KG1 (cell line): ENCODE measurements at places on chromosomes 1 and 21.

DNA sequence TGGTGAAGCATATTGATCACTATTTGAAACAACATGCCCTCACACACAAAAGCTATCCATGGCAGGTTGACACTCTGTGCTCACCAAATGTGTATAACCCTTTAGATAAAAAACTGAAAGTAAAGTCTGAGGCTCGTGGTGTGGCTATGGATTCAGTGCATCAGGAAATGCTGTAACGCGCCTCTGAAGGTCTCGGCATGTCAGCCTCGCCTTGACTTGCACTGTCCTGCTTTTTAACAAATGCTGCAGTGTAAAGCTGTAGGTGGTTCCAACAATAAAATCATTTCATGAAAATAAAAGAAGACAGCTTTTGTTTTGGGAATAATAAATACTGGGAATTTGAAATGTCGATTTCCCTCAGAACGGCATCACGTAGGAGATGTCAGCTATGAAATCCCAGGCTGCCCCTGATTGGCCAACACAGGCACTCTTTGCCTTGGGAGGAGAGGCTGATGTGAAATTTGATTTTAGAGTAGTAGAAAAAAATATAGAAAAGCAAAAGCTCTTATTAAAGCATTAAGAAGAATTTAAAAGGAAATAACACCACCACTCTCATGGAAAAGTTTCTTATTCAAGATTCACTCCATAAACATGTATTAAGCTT is 168.2 kb downstream of the DSCAM start:
- no peak for DNase-seq

- no peak for DNase-seq
These were observed 25.9 kb downstream of the GIPC2 start for GRCh38 chr1:78071696-78072095.

- no peak for DNase-seq
These were observed 76.1 kb upstream of the SIPA1L2 start for GRCh38 chr1:232705815-232706575.

DNA sequence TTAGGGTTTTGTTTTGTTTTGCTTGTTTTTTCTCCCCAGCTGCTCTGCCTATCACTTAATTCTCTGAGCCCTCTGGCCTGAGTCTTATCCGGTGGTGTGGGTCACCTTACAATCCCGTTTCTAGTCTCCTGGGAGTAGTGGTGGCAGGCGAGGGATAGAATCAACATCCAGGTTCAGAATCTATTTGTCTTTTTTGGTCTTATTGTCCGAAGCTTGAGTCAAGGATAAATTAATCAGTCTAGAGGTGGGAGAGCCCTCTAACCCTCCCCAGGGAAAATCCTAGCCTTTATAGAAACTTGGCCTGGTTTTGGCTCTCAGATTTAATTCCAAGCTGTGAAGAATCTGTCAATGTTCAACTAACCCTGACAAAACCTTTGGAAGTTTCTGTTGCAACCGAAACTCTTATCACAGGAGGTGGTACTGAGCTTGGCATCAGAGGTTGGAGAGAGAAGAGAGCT is 246.3 kb downstream of the FGGY start:
- no peak for DNase-seq

DNA sequence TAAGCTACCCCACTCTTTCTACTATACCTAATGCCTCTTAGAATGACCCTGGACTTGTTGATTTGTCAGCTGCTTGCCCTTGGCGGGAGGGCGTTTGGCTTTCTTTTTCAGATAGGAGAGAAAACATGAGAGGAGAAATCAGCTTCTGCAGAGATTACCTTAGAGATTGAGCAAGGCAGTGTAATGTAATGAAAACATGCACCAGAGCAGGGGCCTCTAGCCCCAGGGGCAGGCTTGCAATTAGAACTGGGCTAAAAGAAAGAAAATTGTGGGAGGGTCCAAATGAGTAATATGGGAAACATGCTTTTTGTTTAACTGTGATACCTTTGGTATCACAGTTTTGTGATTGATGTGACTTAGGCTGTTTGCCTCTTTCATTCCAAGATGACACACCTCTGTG is 89.7 kb downstream of the PBX1 start:
- DNase-seq = no peak

DNA sequence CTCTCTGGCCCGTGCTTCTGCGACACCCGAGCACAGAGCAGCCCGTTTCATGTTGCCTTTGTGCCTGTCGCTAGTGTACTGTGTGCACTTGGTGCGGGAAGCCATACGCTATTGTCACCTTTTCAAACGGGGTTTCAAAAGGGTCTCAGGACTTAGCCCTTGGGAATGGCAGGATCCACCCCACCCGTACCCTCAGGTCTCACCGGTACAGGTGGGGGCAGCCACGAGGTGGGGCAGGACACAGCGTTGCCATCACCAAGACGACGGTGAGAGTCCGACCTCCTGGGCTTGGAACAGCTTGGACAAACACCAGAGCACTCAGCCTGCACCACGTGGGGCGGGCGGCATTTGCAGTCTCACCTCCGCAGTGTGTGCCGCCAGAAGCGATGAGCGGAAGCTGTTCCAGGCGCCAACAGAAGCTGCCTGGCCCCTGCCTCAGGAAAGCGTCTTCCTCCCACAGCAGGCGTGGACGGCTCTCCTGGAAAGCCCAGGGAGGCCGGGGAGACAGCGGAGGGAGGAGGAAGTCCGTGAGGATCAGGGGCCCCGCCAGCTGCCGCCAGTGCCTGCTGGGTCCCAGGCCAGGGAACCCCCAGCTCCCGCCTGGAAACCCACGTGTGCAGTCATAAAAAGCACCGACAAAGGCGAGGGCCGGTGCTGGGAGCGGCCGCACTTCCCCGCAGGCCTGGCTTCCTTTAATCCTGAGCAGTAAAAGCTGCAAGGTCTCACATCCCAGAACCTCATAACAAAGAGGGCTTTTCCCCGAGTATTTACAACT is 131.3 kb upstream of the ARHGEF16 start:
- no peak for DNase-seq

- no peak for DNase-seq
These were observed 457 bp downstream of the VAV3 start for GRCh38 chr1:107964336-107965109.

DNA sequence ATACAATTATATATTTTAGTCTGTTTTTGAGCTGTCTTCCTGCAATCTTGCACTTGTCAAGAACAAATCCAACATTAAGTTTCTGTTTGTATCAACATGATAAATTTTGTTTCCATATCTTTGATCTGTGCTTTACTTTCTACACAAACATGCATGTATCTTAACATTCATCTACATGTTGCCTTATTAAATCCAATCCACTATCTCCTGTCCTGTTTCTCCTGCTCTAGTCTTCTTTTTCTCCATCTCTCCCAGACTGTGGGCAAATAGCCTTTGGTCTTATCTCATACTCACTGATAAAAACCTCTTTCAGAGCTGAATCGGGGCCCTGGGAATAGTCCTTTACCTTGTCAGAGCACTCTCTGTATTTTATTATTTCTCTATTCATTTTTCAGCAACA is 101.3 kb downstream of the PLPPR4 start:
- DNase-seq = no peak

DNA sequence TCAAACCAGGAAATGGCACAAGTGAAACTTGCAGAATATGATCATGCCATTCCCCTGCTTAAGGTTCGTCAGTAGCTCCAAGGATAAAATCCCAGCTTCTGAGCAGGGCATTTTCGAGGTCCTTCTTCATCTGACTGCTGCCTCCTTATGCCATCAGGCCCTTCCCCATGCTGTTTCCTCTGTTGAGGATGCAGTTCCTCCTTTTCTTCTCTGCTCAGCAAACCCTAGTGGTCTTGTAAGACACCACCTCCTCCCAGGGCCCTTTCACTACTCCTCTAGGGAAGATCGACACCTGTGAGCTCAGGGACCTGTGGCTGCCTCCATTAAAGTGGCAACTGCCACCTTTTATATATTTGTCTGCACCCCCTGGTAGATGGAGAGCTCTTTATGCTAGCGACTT is 62.1 kb upstream of the JUN start:
- no peak for DNase-seq

- DNase-seq = no peak
These were observed 623 bp downstream of the GNG4 start for GRCh38 chr1:235648954-235649367.

DNA sequence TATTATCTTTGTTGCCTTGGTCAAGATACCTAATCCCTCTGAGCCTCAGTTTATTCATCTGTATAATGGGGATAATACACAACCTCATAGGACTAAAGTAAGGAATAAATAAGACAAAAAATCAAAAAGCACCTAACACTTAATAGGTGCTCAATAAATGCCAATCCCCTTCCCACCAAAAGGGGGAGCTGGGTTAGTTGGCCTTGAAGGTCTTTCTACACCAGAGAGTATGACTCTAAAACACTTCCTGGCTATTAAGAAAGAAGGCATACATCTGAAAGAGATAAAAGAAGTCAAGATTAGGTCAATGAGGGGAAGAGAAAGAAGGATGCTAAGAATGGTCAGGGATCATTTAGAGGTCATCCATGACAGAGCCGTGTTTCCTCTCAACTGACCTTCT is 11.1 kb downstream of the VSIG8 start:
- no peak for DNase-seq

GRCh38 chr1:101588677-101589076 is 351.9 kb downstream of the S1PR1 start:
- no peak for DNase-seq

DNA sequence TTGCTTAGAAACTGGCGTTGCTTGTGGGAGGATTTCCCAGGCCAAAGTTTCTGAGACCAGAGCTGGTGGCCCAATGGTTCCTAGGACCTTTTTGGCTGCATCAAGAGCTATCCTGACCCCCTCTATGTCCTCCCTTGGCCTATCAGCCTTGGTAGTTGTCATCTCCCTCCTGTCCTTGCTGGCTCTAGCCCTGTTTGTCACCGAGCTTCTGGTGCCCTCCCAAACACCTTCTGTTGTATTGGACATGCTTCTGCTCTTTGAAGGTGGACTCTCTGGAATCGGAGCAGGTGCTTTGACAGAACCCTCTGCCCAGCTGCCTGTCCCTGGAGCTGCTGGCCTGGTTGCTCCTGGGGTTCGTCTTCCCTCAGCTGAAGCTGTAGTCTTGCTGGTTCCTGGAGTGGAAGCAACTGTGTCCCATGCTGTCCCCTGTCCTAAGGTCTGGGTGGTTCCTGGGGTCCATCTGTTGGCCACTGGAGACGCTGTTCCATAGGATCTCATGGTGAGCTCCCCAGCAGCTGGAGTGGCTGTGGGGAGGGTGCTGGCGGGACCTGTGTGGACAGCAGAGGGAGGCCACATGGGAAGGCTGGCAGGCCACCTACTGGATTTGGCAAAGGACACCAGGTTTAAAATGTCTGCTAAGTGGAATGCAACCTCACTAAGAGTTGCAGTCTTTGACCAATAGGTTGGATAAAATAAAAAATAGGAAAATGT is 9.4 kb downstream of the FCAMR start:
- no peak for DNase-seq

GRCh38 chr1:232998646-232999045 is 48.2 kb downstream of the NTPCR start:
- DNase-seq = no peak

DNA sequence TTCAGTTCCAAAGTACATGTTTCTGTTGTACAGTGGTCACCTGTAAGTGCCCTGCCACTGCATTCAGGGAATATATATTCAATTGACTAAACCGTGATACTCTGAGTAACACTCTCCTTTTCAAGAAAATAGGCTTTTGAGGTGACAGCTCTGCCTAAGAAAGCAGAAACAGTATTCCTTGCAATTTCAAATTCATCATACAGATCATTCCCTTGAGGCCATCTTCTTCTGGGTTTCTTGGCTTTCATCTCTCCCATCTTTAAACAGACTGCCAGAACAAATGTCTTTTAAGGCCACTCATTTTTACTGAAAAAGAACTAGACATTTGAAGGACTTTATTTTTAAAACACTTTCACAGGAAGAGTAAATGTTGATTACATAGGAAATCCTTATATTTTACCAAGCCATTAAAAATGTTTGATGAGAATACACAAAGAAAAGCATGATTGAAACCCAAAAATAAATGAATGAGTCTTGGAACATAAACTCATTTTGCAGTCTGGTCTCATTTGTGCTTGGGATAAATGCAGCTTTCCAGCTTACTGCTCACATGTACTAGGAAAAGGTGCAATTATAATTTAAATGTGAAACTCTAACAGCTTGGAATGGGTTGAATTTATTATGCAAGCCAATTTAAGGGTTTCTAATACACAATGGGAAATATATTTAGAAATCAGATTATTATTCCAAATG is 34.7 kb downstream of the PLPPR5 start:
- no peak for DNase-seq

DNA sequence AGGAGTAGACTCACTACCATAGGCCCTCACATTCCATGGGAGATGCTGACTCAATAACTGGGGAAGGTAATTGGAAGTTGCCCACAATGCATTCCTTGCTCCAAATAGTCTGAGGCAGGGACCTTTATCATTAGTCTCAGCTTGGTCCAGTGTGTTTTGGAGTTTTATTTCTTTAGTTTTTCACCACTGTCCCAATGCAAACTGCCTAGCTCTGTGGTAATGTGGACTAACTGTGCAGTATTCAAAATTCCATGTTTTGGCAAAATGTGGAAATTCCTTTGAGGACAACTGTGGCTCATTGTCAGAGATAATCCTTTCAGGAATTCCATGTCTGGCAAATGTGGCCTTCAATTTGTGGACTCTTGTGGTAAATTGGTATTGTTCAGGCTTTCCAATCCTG is 78.1 kb upstream of the PAPPA2 start:
- DNase-seq = no peak

DNA sequence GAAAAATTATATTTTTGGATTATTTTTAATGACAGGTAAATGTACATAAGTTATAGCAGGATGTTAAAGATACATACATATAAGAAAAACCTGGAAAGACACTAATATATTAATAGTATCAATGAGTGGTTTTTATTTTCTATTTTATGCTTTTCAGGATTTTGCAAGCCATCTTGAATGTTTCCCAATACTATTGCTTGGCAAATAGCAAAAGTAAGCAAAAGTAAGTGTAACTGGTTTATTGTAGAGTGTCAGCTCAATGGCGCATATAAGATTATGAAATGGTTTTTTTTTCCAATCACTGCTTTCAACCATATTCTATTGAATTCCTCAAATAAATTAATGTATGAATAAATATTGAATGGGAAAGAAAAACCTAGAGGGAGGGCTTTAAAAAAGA is 36.4 kb downstream of the ZNF684 start:
- DNase-seq = no peak

DNA sequence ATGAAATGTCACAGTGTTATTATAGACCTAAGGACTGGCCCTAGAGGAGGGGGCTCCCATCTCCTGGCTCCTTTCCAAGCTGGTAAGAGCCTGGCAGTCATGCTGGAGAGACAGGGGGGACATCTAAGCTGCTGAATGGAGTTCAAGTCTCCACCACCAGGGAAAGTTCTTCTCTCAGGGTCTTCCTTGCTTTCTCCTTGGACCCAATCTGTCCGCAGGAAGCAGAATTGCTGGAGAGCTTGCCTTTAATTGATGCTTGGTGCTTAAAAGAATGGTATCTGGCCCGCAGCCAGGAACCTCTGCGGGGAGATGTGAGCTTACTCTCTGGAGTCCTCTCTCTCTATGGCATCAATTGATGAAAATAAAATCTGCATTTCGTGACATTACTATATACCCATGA is 25.1 kb downstream of the IRF2BP2 start:
- no peak for DNase-seq
